ENCODE measurements at places on chromosomes 3 and 15. TPM values are rescaled to one million over a fixed set of nuclear protein-coding genes. Genes with fewer than 3 reads are reported as not detected.

Gene IL17RE
- 0.89 TPM for total RNA-seq

Gene PLSCR5
- total RNA-seq = not detected

Gene NOP10
- 200 TPM for total RNA-seq

Gene SYNM
- total RNA-seq = 5.5 TPM

Gene GHSR
- total RNA-seq = not detected

Gene STRIT1
- not detected for total RNA-seq

Gene TLE3
- 28.8 TPM for total RNA-seq

Gene FETUB
- total RNA-seq = not detected

Gene C3orf22
- total RNA-seq = not detected

Gene SLC12A8
- 2.0 TPM for total RNA-seq

GRCh38 chr15:31278061-31278445 is 48.6 kb upstream of the KLF13 start:
- H3K27ac ChIP-seq = no peak overlapping the region
- H3K4me3 ChIP-seq = no peak overlapping the region
- DNase-seq = peak; percentile 57
- H3K36me3 ChIP-seq = no peaks in the 10 kb centered on the region
- H3K4me1 ChIP-seq = peaks cover 26% of the 10 kb centered on the region

GRCh38 chr15:45603881-45604280 is 16.7 kb downstream of the BLOC1S6 start:
- H3K4me1 ChIP-seq = no peaks in the 10 kb centered on the region
- H3K36me3 ChIP-seq = peaks cover 17% of the 10 kb centered on the region
- H3K27ac ChIP-seq = no peak overlapping the region
- DNase-seq = no peak
- H3K27me3 ChIP-seq = no peaks in the 10 kb centered on the region
- H3K4me3 ChIP-seq = no peak overlapping the region

- no peaks in the 10 kb centered on the region for H3K27me3 ChIP-seq
- H3K36me3 ChIP-seq = no peaks in the 10 kb centered on the region
- no peak overlapping the region for H3K27ac ChIP-seq
- no peaks in the 10 kb centered on the region for H3K4me1 ChIP-seq
- no peak for DNase-seq
Observed at GRCh38 chr3:105343991-105344390, 22.7 kb upstream of the ALCAM start.

- DNase-seq = no peak
- no peaks in the 10 kb centered on the region for H3K27me3 ChIP-seq
- no peaks in the 10 kb centered on the region for H3K4me1 ChIP-seq
- H3K36me3 ChIP-seq = peaks cover 49% of the 10 kb centered on the region
Observed at GRCh38 chr3:183774631-183775030, 50.7 kb downstream of the MAP6D1 start.

DNA sequence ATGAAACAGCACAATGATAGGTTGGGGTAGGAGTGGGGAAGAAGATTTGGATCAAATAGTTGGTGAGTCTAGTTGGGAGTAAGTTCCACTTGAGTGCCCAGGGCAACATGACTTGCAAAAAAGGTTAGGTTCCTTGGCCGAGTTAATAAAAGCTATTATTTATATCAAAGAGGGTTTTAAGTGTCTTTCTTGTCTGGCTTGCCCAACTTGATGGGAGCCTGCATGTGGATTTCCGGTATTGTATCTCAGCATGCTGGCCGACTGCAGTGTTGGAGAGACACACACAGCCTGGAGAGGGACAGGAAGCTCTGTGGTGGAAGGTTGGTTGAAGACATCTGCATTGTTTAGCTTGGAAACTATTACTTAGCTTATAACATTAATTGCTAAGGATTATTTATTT is 449.5 kb upstream of the TBL1XR1 start:
- DNase-seq = no peak
- H3K4me3 ChIP-seq = no peak overlapping the region
- H3K27ac ChIP-seq = no peak overlapping the region
- H3K36me3 ChIP-seq = peaks cover 1% of the 10 kb centered on the region
- no peaks in the 10 kb centered on the region for H3K27me3 ChIP-seq

GRCh38 chr3:29373131-29373680 is 92.3 kb downstream of the RBMS3 start:
- H3K27ac ChIP-seq = peak overlapping the region; percentile 2
- no peak for DNase-seq
- peaks cover 10% of the 10 kb centered on the region for H3K36me3 ChIP-seq
- no peak overlapping the region for H3K4me3 ChIP-seq

GRCh38 chr3:81816473-81817250 is 55.2 kb upstream of the GBE1 start:
- H3K4me1 ChIP-seq = peaks cover 15% of the 10 kb centered on the region
- DNase-seq = no peak
- H3K4me3 ChIP-seq = peak overlapping the region; percentile 30
- H3K36me3 ChIP-seq = no peaks in the 10 kb centered on the region
- no peaks in the 10 kb centered on the region for H3K27me3 ChIP-seq

DNA sequence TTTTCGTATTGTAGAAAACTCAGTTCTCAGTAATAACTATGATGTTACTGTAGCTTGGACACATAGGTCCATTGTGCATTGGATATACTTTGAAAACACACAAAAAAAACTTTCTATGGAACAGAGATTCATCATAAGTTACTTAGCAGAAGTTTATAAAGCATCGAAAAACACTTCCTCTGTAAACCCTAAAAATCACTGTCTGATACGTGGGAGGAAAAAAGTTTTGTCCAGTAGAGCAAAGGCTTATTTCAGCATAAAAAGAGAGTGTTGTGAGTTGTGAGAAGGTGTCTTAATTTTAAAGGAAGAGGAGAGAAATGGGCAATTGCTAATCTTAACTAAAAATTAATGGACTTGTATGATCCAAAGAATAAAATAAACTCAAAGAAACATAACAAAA is 64.8 kb downstream of the OSTN start:
- no peaks in the 10 kb centered on the region for H3K36me3 ChIP-seq
- no peaks in the 10 kb centered on the region for H3K27me3 ChIP-seq
- no peak for DNase-seq
- no peak overlapping the region for H3K4me3 ChIP-seq
- no peak overlapping the region for H3K27ac ChIP-seq

- H3K36me3 ChIP-seq = peaks cover 36% of the 10 kb centered on the region
- H3K4me3 ChIP-seq = no peak overlapping the region
- no peaks in the 10 kb centered on the region for H3K27me3 ChIP-seq
- DNase-seq = no peak
- no peak overlapping the region for H3K27ac ChIP-seq
- no peaks in the 10 kb centered on the region for H3K4me1 ChIP-seq
Observed at GRCh38 chr3:169992156-169992555, 25.5 kb downstream of the SEC62 start.

DNA sequence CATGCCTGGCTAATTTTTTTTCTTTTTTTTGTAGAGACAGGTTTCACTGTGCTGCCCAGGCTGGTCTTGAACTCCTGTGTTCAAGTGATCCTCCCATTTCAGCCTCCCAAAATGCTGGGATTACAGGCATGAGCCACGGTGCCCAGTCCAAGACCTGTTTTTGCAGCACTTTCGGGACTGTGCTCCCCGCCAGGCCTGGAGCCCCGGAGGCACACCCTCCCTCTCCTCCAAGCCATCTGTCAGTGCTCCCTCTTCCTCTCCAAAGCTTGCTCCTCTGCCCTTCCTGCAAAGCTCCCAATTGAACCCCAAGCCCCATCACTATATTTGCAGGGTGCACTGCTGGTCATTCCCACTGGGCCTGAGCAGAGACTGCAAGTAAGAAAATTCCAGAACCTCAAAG is 98.1 kb downstream of the CORO2B start:
- H3K27ac ChIP-seq = no peak overlapping the region
- no peaks in the 10 kb centered on the region for H3K27me3 ChIP-seq
- DNase-seq = no peak
- no peak overlapping the region for H3K4me3 ChIP-seq
- H3K4me1 ChIP-seq = peaks cover 20% of the 10 kb centered on the region
- peaks cover 2% of the 10 kb centered on the region for H3K36me3 ChIP-seq

DNA sequence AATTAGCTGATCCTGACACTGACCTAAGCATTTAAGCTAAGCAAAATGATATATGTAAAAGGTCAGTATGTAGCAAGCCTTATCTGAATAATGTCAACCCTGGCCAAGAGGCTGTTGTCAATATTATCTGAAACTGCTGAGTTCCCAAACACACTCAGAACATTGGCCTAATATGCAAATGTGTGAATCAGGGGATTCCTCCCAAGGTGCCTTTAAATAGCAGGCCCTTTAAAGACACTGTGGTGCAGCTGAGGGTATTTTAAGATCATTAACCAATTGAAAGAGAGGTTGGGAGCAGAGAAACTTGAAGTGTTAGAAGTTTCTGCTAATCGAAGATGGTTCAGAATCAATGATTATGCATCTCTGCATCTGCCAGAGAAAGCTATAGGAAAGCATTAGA is 207.0 kb downstream of the NTRK3 start:
- H3K27ac ChIP-seq = no peak overlapping the region
- DNase-seq = no peak
- H3K4me1 ChIP-seq = no peaks in the 10 kb centered on the region
- no peaks in the 10 kb centered on the region for H3K27me3 ChIP-seq
- H3K4me3 ChIP-seq = no peak overlapping the region
- H3K36me3 ChIP-seq = no peaks in the 10 kb centered on the region

GRCh38 chr15:35279811-35280210 is 194.7 kb upstream of the NANOGP8 start:
- H3K36me3 ChIP-seq = peaks cover 4% of the 10 kb centered on the region
- H3K4me3 ChIP-seq = no peak overlapping the region
- no peaks in the 10 kb centered on the region for H3K27me3 ChIP-seq
- H3K27ac ChIP-seq = no peak overlapping the region

- no peaks in the 10 kb centered on the region for H3K36me3 ChIP-seq
- H3K27me3 ChIP-seq = peaks cover 3% of the 10 kb centered on the region
- H3K27ac ChIP-seq = no peak overlapping the region
- H3K4me1 ChIP-seq = peaks cover 11% of the 10 kb centered on the region
Observed at GRCh38 chr3:141646760-141647561, 91.1 kb upstream of the RNF7 start.

GRCh38 chr3:186996356-186996755 is 66.0 kb downstream of the ST6GAL1 start:
- no peak overlapping the region for H3K4me3 ChIP-seq
- DNase-seq = no peak
- no peak overlapping the region for H3K27ac ChIP-seq
- no peaks in the 10 kb centered on the region for H3K27me3 ChIP-seq

GRCh38 chr3:121362035-121362734 is 183.6 kb downstream of the POLQ start:
- no peaks in the 10 kb centered on the region for H3K4me1 ChIP-seq
- no peak for DNase-seq
- no peak overlapping the region for H3K4me3 ChIP-seq
- no peaks in the 10 kb centered on the region for H3K36me3 ChIP-seq

- peaks cover 2% of the 10 kb centered on the region for H3K4me1 ChIP-seq
- no peaks in the 10 kb centered on the region for H3K36me3 ChIP-seq
- H3K27ac ChIP-seq = no peak overlapping the region
Observed at GRCh38 chr3:153599685-153600084, 437.7 kb downstream of the RAP2B start.

DNA sequence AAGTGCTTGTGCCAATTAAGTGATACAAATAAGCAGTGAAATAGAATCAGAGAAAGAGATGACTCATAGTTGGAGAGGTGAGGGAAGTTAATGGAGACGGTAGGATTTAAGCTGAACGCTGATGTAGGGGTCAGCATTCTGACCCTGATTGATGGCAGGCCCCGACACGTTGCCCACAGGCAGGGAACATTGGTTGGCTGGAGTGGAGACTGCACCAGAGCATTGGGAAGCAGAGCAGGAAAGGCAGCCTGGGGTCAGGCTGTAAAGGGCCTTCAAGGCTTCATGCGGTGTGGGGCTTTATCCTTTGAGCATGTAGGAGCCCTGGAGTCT is 68.6 kb downstream of the DCUN1D1 start:
- no peaks in the 10 kb centered on the region for H3K4me1 ChIP-seq
- H3K4me3 ChIP-seq = no peak overlapping the region
- H3K27me3 ChIP-seq = no peaks in the 10 kb centered on the region
- DNase-seq = no peak

- H3K36me3 ChIP-seq = no peaks in the 10 kb centered on the region
- H3K27me3 ChIP-seq = peaks cover 7% of the 10 kb centered on the region
- peaks cover 34% of the 10 kb centered on the region for H3K4me1 ChIP-seq
- peak; percentile 60 for DNase-seq
- no peak overlapping the region for H3K27ac ChIP-seq
- no peak overlapping the region for H3K4me3 ChIP-seq
Observed at GRCh38 chr15:69792823-69793222, 304.9 kb downstream of the TLE3 start.

DNA sequence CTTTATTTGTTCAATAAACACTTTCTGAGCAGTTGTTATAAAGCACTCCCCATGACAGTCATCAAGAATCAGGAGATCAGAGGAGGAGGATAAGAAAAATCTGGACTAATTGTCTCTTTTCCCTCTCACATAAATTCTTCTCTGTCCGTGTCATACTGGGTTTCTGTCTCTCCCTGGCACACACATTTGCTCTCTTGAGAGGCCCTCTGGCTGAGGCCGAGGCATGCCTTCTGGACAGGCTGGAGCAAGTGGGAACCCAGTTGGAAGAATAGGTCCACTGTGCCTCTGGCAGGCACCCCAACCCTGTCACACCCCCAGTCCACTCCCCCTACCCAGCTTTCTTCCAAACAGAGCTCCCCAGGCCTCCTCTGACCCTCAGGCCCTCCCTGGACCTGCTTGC is 315.8 kb downstream of the UACA start:
- no peak overlapping the region for H3K4me3 ChIP-seq
- peaks cover 78% of the 10 kb centered on the region for H3K27me3 ChIP-seq
- H3K36me3 ChIP-seq = no peaks in the 10 kb centered on the region

DNA sequence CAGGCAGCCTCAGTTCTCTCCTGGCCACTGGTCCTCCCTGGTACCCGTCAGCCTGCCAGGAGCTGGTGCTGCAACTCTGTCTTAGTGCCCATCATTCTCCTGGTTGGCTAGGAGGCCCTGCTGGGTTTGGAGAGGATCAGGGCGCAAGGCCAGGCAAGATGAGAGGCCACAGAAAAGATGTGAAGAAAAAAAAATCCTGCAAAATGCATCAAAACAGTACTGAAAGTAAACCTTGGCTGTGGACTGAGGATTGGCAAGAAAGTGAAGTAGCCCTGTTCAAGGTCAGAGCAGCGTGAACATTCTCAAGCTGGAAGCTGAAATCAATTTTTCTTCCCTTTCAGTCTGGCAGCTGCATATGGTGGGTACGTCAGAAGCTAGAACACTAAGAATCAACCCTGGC is 74.2 kb downstream of the GTF2E1 start:
- no peak overlapping the region for H3K4me3 ChIP-seq
- no peaks in the 10 kb centered on the region for H3K4me1 ChIP-seq
- no peak overlapping the region for H3K27ac ChIP-seq
- H3K36me3 ChIP-seq = no peaks in the 10 kb centered on the region

- H3K27ac ChIP-seq = no peak overlapping the region
- peaks cover 19% of the 10 kb centered on the region for H3K27me3 ChIP-seq
- no peak for DNase-seq
- no peaks in the 10 kb centered on the region for H3K36me3 ChIP-seq
- H3K4me1 ChIP-seq = no peaks in the 10 kb centered on the region
- H3K4me3 ChIP-seq = no peak overlapping the region
Observed at GRCh38 chr3:170023165-170023564, 14.6 kb upstream of the GPR160 start.

GRCh38 chr3:113141543-113141942 is 69.8 kb upstream of the BOC start:
- DNase-seq = no peak
- H3K36me3 ChIP-seq = no peaks in the 10 kb centered on the region
- H3K4me1 ChIP-seq = peaks cover 10% of the 10 kb centered on the region

Data from osteocyte (in vitro differentiated cells).